ENCODE measurements at places on chromosomes 7 and 10.

GRCh38 chr10:99555825-99556523, 23.2 kb downstream of the NKX2-3 start:
- peak; percentile 9 for DNase-seq

- DNase-seq: no peak
Observed at GRCh38 chr7:139583826-139584553, 60.5 kb downstream of the CLEC2L start.

GRCh38 chr10:72335394-72336258, 19.1 kb downstream of the DNAJB12 start:
- DNase-seq: peak; percentile 28

DNA sequence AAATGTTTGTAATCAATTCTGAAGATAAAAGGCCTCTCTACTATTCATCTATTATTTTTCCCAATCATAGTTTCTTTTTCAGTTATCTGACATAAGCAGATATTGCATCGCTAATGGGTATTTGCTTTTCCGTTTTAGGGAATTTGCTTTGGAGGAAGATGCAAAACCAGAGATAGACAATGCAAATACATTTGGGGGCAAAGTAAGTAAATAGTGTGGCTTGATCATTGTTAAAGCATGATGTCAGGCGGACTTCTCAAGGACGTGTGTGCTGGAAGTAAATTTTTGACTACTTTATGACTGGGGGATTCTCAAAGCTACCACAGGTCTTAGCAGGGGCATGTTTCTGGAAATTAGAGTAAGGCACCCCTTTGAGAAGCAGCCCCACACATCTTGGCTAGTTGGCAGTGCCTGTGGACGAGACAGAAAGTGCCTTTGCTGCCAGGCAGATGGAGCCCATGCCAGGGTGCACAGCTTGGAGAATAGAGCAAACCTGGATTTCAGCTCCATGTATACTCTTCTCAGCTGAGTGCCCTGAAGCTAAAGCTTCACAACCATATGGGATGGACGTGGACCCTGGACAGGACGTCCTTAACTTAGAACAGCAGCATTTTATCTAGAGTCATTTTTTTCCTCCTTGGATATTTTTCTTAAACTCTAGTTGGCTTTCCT, 68.6 kb downstream of the SRI start:
- DNase-seq: no peak

- DNase-seq: no peak
Observed at GRCh38 chr10:112797197-112797596, 152.8 kb upstream of the TCF7L2 start.

DNA sequence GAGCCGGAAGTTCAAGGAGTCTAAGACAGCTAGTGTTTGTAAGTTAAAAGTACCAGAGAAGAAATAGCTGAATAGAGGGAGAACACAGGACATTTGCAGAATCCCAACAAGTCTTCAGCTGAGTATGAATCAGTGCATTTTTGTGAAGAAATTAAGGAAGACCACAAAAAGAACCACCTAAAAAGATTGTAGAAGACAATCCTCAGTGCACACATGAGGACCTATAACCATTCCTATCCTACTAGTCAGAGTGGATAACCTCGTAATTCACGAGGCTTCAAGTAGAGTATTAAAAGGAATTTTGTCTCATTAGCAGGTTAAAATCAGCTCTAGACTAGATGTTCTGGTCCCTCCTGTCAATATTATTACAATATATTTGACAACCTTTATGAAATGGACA, 295.4 kb upstream of the KAT6B start:
- DNase-seq: no peak

- DNase-seq: peak; percentile 53
Observed at GRCh38 chr7:50197549-50197948, 104.5 kb upstream of the ZPBP start.

DNA sequence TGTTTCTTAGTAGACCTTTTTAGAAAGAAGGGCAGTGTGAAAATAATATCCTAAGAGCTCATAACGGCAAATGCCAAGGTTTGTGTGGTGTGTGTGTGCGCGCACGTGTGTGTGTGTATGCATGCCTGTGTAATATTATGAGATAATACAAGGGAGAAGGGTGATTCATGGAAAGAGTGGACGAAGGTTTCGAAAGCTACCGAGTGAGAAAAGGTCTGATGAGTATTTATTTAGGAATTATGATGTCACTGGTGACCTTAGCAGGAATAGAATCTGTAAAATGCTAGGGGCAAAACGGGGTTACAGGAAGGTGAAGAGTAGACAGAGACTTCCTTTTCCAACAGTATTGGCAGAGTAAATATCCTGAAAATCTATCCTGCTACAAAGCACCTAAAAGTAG, 107.3 kb downstream of the AHR start:
- no peak for DNase-seq

GRCh38 chr10:76085817-76086167, 654.4 kb downstream of the LRMDA start:
- DNase-seq: no peak

GRCh38 chr10:117162093-117163060, 24.3 kb upstream of the VAX1 start:
- DNase-seq: no peak

- DNase-seq: no peak
Observed at GRCh38 chr7:158495786-158496185, 91.8 kb downstream of the PTPRN2 start.

GRCh38 chr10:113820507-113820906, 33.4 kb downstream of the DCLRE1A start:
- no peak for DNase-seq

- no peak for DNase-seq
Observed at GRCh38 chr10:79266084-79266483, 81.2 kb upstream of the PPIF start.

DNA sequence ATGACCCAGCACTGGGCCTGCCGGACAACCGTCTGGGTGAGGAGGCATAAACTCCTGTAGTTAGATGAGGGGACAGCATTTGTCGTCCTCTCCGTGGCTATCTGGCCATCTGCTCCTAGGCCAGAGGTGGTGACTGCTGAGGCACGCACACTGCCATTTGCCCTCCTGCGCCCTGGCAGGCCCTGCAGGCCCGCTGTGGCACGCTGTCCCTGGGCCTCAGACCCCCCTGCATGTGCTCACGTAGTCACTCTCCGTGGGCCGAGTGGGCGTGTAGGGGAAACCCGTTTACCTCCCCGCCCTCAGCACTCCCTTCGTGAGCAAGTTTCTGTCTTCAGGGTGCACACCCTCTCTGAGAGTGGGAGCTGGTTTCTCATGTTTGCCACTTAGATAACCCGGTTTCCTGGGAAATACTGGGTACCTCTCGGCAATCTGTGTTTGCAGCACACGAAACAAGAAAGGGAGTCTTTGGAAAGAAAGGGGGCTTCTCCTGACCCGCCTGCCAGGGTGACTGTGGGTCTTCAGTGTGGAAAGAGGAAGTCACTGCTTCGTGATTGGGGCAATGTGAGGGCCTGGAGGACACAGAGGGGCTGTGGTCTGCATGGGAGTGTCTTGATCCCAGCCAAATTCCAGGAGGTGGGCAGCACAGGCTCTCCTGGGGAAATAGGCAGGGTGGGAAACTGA, 10.8 kb downstream of the ADAMTS14 start:
- DNase-seq: no peak

- no peak for DNase-seq
Observed at GRCh38 chr10:62354916-62355315, 19.3 kb upstream of the ZNF365 start.

DNA sequence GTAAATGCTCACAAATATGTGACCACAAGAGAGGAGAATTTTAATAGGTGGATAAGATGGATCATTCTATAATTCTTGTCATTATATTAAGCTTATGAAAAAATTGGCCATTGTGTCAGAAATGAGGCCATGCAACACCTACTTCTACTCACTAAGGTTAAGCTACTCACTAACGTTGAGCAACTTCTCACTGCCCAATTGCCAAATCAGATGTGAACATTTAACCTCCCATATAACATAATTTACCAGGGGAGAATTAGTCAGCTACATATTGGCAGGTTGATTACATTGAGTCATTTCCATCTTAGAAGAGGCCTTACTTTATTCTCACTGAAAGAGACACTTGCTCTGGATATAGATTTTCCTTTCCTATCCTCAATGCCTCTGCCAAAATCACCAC, 211.2 kb upstream of the DGKB start:
- no peak for DNase-seq

- no peak for DNase-seq
Observed at GRCh38 chr10:6470894-6471618, 109.0 kb downstream of the PRKCQ start.

DNA sequence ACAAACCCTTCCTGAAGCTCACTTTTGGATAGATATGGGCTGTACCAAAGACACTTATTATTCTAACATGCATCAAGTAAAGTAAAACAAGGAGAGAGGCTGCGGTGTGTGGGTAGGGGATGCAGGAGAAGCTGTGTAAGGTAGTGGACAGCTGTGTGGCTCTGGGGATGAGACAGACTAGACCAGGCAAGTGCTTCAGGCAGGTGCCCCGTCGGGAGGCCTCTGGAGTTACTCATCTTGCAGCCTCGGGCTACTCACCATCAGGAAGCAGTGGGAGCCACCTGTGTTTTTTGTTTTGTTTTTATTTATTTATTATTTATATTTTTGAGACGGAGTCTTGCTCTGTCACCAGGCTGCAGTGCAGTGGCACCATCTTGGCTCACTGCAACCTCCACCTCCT, 49.3 kb upstream of the NCAPG2 start:
- DNase-seq: no peak

DNA sequence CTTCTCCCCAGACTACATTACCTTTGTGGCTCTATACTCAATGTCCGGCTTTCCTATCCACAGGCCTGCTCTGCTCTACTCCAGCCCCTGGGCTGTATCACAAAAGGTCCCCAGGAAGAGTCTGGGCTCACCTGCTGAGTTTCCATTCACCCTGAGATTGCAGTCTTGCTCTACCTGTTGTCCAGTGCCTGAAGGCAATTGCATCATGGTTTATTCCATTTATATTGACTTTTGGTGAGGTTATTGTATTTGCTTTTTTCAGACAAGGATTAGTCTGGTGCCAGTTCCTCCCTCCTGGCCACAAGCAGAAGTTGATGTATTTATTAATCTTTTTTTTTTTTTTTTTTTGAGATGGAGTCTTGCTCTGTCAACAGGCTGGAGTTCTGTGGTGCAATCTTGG, 273.1 kb downstream of the XPNPEP1 start:
- DNase-seq: no peak

DNA sequence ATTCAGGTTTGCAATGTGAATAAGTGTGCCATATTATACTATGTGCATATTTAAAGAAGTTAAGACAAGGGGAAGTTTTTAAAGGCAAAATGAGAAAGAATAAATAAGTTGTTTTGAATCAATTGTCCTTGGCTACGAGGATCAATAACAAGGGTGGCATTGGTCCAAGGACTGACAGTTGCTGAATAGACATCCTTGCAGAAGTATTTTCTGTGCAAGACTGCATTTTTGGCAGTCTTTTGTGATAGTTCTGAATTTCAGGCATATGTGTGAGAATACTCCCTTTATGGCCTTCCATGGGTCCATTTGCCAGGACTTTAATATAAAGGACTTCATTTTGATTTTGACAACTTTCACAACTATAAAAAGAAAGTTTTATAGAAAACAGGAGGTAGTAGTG, 5.4 kb upstream of the LIPA start:
- DNase-seq: no peak

GRCh38 chr7:97298561-97298960, 181.1 kb downstream of the SDHAF3 start:
- no peak for DNase-seq

- no peak for DNase-seq
Observed at GRCh38 chr10:93437946-93438612, 44.1 kb downstream of the MYOF start.

DNA sequence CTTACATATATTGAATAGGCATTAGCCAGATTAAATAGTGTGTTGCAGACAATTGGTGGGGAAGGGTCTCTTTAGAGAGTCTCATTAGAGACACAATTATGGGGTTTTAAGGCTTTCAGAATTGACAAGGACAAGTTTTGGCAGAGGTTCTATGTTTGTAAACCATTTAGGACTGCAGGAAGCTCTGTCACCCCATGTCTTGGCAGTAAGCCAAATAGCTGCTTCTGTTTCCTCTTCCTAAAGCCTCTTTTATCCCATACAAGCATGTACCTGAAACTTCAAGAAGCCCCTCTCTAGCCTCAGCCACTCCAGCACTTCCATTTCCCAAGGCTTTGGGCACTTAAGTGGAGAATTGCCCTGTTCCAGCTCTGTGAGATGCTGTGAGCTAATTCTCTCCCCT, 21.8 kb upstream of the LRRC4 start:
- DNase-seq: no peak

DNA sequence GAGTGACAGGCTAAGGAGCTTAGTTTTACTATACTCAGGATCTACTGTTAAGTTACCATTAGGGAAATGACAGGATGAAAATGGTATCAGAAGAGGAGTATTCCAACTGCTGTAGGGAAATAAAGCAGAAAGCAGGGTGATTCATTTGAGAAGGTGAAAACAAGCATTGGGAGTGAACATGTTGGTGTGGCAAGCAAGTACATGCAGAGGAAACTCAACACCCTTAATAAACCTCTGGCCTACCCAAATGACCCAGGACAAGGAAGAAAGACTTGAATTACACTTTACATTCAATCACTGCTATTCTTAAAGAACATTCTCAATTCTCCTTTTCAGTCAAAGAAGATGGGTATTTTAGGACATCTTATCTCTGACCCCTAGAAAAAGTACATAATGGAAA, 28.7 kb downstream of the ERLIN1 start:
- DNase-seq: no peak

GRCh38 chr7:98119256-98119918, 12.7 kb downstream of the LMTK2 start:
- no peak for DNase-seq

DNA sequence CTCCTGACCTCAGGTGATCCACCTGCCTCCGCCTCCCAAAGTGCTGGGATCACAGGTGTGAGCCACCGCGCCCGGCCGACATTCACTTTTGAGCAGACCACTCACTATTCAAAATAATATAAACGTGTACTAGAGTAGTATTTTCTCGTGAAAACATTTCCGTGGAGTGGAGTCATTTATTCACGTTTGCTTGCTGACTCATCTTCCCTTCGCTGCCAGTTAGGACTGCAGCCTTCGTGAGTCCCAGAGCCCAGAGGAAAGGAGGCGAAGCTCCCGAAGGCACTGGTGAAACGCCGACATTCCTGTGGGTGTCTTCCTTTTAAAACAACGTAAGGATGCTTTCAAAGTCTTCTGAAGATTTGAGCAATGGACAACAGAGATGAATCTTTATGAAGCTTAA, 10.9 kb upstream of the INPP5A start:
- DNase-seq: no peak

DNA sequence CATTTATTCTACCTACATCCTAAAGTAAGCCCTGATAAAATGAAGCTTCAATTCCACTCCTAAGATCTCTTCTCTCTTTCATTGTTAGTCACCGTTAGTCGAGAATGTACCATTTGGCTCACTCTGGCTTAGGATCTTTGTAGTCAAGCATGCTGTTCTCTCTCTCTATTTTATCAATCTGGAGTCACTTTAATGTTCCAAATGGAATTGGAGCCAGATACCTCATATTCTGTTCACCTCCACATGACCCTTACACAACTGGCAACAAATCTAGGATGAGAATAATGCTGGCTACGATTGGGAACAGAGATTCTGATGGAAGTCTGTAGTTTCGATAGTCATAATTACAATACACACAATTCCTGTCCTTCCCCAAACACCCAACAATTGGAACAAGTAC, 213.7 kb downstream of the TWIST1 start:
- no peak for DNase-seq

Measured in CD4-positive, alpha-beta T cell treated with Interleukin-15 for 4 hours (primary cell).